ENCODE measurements at places on chromosomes 7 and 10.

- DNase-seq: no peak
Measured at GRCh38 chr7:79713276-79713675, 259.8 kb upstream of the MAGI2 start.

GRCh38 chr10:71234004-71234894 lies 21.9 kb downstream of the UNC5B start:
- no peak for DNase-seq

GRCh38 chr7:80885757-80886156 lies 33.1 kb downstream of the SEMA3C start:
- no peak for DNase-seq

- no peak for DNase-seq
Measured at GRCh38 chr7:137916980-137917645, 70.3 kb upstream of the DGKI start.

- no peak for DNase-seq
Measured at GRCh38 chr7:135197343-135197742, 14.0 kb downstream of the WDR91 start.

GRCh38 chr10:120989996-120990598 lies 138.9 kb downstream of the WDR11 start:
- DNase-seq: no peak

DNA sequence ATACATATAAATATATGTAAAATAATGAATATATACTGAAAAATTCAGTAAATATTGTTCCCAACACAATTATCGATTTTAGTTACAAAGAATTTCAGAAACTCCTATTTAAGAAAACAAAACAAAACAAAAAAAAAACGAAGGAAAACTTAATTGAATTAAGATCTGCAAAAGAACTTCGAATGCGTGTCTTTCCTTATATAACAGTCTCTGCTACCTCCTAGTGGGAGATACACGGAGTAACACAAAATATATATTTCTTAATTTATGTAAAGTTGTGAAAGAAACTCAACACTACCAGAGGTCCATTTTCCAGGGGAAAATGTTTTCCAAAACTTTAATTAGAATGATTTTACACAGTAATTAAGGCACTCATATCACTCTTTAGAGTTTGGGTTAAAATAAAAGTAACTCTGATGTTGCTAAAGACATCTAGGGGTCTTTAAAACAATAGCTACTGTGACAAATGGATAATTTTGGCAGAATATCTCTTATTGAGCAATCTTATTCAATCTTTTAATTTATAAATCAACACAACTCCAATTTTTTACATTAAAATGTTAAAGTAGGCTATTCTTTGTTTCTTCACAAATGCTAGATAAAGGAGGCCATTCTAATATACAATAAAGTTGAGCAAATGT lies 41.6 kb downstream of the NEBL start:
- no peak for DNase-seq

DNA sequence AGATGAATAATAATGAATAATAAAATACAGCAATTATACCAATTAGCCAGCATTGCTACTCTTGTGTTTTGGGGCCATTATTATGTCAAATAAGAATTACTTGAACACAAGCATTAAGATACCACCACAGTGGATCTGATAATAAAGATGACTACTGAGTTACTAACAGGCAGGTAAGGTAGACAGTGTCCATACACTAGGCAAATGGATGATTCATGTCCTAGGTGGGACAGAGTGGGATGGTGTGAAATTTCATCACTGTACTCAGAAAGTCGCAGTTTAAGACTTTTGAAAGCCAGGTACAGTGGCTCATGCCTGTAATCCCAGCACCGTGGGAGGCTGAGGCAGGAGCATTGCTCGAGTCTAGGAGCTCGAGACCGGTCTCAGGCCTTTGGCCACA lies 8.7 kb upstream of the UNC5B start:
- no peak for DNase-seq

GRCh38 chr7:28836716-28837115 lies 121.4 kb downstream of the TRIL start:
- no peak for DNase-seq

DNA sequence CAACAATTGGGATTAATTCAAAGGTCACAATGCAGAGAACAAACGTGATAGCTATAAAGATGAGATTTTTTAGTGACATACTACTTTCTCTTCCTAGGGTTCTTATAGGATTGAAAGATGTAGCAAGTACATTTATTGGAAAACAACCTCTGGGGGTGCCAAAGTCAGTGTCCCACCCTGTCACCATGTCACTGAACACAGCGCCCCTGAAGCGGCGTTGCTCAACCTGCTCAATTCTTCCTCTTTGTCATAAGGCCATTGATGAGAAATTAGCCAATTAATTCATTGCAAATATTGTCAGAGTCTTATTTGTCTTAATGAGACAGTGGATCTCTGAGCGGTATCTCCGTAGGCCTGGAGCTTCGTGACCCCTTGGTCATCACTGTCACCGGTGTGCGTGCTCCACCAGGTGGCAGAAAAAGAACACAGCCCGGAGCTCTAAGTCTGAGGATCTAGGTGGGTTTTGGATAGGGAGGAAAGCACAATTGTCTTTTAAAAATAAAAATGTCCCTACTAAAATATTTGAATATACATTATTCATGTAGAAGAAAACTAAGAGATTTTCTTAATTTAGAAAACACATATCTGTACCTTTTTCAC lies 362.6 kb downstream of the PAXIP1 start:
- no peak for DNase-seq

DNA sequence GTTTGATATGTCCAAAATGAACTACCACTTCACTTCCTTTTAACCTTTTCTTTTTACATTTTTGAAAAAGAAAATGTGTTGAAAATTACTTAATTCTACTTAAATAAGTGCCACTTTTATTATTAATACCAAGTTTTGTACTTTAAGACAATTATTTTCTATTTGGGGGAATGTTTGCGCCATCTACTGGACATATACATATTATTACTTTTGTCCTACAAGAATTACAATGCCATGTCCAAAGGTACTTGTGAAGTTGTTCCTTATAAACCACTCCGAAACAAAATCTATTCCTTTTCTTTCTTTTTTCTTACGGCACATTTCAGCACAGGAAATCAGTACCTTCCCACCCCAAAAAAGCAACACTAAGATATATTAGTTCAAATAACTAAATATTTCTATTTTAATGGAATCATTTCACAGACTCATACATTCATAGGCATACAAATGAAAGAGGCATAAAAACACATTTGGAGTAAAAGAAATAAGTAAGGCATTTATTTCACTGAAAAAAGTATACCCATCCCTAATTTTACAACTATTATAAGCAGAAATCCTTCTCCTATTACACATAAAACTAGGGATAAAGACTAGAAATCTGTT lies 169.9 kb downstream of the RNF133 start:
- no peak for DNase-seq

- DNase-seq: no peak
Measured at GRCh38 chr7:155692317-155692716, 47.9 kb downstream of the RBM33 start.

DNA sequence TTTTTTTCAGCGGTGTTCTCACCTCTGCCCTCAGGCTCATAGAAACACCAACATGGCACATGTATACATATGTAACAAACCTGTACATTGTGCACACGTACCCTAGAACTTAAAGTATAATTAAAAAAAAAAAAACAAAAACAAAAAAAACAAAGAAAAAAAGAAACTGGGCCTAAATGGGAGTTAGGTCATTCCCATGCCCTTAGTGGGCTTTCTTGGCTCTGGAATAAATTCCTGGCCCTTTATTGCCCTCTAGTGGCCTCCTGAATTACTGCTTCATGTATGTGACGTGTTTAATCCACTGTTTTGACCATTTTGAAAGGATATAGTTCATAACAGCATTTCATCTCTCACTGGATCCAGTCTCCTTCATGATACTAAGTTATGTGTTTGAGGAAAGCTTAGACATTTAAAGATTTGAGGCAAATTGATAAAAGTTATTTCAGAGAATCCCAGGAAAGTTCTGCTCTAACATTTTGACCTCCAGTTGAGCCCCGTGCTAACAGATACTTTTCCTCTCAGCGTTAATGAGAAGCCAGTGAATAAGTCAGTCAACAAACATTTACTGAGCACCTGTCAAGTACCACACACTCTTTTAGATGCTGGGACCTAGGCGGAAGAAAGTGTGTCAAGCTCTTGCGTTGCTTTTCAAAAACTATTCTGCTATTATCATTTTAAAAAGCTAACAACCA lies 54.7 kb upstream of the SYPL1 start:
- DNase-seq: peak; percentile 7

DNA sequence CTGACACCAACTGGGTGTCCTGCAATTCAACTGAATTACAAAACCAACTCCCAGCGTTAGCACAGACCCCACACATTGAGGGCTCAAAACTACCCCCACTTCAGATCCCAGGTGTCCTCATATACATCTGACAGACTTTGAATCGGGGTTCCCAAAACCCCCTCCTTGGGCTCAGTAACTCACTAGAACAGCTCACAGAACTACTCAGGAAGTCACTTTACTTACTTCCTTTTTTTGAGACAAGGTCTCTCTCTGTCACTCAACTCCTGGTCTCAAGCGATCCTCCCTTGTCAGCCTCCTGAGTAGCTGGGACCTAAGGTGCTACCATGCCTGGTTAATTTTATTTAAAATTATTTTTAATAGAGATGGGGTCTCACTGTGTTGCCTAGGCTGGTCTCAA lies 456.0 kb downstream of the SDK1 start:
- no peak for DNase-seq

DNA sequence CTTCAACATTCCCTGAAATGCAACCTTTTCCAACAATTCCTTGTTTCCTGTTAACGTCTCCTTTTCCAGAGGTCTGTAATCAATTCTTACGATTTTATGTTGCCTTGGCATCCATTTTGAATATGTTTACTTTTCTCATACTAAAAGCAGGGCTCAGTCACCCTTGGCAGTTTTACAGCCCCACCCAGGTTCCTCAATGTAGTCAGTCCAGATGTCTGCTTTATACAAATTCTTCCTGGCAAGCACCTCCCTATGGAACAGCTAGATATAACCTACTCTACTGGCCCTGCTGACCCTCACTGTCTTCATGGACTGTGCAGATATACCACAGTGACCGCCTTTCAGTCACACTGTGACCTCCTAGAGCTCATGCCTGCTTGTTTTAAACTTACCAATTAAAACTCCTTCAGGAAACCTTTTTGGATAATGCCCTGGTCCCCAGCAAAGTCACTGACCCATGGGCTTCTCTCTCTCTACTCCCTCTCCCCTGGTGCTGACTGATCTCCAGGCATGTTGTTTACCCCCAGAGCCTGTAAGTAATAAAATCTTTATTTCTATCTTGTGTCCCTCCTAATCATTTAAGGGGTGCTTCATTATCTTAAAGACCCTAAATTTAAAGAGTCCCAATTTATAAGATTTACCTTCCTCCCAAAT lies 147.1 kb upstream of the STEAP1 start:
- DNase-seq: no peak

GRCh38 chr10:36779238-36779846 lies 346.1 kb upstream of the ANKRD30A start:
- no peak for DNase-seq

DNA sequence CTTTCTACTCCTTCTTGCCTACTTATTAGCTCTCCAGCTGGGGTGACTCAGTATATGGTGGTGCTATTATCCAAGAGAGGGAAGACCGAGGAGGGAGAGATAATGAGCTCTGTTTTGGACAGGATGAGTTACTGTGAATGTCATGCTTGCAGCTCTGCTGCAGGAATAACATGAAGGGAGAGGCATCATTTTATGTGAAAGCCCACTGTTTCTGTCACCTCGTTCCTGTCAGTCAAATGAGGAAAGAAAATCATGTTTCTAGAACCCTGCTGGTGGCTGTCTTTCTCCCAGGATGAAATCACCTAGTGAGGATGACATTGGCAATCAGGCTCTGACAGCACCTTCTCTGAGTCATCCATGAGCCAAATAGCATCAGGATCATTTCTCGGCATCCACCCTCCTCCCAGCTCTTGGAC lies 1291.6 kb upstream of the AUTS2 start:
- DNase-seq: no peak

DNA sequence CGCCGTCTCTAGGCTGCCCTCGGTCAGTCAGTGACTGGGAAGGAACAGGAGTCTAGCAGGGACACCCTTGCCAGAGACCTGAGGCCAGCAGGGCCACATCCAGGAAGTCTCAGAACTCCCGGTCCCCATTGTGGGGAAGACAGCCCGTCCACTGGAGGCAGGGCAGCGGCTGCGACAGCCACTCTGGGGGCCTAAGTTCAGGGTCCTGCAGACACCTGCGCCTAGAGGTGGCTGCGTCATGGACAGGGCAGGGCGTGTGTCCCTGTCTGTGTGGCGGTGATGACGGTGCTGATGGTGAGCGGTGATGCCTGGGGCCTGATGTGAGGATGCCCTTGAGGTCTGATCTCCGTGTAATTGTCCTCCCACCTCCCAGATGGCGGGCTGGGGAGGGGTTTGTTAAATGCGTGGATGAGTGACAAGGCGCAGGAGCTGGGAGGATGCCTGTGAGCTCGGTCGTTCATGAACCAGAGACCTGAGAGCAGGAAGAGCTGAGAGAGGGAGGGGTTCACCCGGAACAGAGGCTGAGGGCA lies 537.9 kb upstream of the FOXK1 start:
- no peak for DNase-seq

DNA sequence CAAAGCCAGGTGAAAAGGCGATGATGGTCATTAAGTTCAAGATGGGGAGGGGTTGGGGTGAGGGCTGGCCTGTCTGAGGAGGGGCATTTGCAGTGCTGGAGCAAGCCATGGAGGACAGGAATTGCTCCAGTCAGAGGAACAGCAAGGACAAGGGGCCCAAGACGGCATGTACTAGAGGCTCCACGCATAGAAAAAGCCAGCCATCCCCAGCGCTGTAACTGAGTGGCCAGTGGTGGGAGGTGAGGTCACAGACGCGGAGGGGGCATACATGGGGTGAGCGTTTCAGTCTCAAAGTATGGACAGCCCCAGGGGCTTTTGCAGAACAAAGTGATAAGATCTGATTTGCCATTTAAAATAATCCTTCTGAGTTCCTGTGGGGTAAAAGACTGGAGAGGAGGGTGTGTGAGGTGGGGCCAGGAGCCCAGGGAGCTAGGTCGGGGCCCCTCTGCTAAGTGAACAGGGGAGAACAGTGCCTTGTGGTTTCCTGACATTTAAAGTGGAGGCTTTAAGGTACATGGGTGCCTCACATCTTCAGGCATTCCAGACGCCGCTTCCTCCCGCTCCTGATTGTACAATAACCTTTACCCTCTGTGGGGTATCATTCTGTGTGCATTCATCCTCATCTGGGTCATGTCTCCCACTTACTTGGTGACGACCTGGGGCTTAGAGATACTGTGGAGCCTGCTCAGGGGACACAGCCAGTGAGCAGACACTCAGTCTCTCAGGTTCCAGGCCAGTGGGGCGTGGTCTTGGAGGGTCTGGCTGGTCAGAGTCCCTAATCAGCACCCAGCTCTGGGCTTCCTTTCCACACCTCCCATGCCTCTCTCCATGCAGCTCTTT lies 105.6 kb upstream of the GPR26 start:
- DNase-seq: no peak

- DNase-seq: no peak
Measured at GRCh38 chr10:107516349-107516748, 351.8 kb upstream of the SORCS1 start.

- no peak for DNase-seq
Measured at GRCh38 chr10:19904202-19904661, 88.0 kb downstream of the PLXDC2 start.

- no peak for DNase-seq
Measured at GRCh38 chr7:27080844-27081436, 14.9 kb downstream of the HOXA1 start.

- no peak for DNase-seq
Measured at GRCh38 chr10:14156104-14156503, 174.6 kb downstream of the FRMD4A start.
